ENCODE measurements at places on chromosomes 3 and 15.

DNA sequence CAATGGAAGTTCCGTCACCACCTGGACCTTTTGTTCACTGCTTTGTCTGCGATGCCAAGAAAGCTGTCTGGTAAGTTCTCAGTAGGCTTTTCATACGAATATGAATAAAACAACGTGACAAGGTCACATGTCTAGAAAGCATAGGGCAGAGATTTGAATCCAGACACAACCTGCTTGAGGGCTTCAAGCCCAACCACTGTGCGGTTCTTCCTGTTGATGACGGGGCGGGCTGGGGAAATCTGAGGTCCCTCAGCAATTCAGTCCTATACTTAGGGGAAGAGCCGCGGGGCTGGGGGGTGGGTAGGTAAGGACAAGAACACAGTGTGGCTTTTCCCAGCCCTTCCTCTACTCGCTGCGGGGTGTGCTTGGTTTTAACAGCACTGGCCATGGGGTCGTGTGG lies 32.4 kb upstream of the SMAD3 start:
- no peak for DNase-seq

- no peak for DNase-seq
Observed at GRCh38 chr3:185470323-185470722, 28.5 kb downstream of the TMEM41A start.

GRCh38 chr15:62653122-62653521 lies 389.4 kb upstream of the TPM1 start:
- no peak for DNase-seq

GRCh38 chr15:27674826-27675225 lies 424.3 kb downstream of the OCA2 start:
- DNase-seq = no peak

GRCh38 chr15:68389936-68390817 lies 41.8 kb downstream of the ITGA11 start:
- DNase-seq = no peak

- no peak for DNase-seq
Observed at GRCh38 chr3:66480666-66481065, 20.2 kb downstream of the LRIG1 start.

- no peak for DNase-seq
Observed at GRCh38 chr3:140031170-140031569, 96.2 kb downstream of the CLSTN2 start.

- no peak for DNase-seq
Observed at GRCh38 chr3:17752436-17752835, 10.0 kb upstream of the TBC1D5 start.

GRCh38 chr3:81763001-81763400 lies 1.6 kb upstream of the GBE1 start:
- DNase-seq = no peak

DNA sequence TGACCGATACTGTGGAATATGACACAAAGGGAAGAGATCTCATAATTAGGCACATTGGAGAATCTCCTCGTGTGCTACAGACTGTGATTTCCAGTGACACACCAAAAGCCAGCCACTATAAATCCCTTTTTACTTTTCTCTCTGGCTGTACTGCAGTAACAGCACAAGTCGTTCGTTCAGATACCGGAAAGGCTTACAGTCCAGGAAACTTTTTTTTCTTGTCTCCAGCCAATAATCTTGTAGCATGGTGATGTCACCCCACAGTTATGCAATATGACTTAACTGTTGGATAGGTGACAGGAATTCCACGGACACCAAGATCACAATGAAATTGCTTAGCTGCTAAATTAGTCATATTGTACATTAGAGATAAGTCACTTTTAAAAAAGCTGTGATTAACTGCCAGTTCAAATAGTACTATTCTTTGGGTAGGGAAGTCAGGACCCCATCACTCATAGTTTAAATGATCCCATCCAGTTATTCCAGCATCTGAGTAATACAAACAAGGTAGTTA lies 36.3 kb upstream of the TSC22D2 start:
- no peak for DNase-seq

DNA sequence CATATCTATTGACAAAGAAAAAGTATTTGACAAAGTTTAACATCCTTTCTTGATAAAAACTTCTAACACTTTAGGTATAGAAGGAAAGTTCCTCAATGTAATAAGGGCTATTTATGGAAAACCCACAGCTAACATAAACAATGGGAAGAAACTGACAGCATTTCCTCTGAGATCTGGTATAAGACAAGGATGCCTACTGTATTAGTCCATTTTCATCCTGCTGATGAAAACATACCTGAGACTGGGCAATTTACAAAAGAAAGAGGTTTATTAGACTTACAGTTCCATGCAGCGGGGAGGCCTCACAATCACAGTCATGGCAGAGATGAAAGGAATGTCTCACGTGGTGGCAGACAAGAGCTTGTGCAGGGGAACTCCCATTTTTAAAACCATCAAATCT lies 17.8 kb upstream of the CLDN1 start:
- no peak for DNase-seq

GRCh38 chr3:46709721-46710120 lies 7.9 kb downstream of the PRSS50 start:
- no peak for DNase-seq

- no peak for DNase-seq
Observed at GRCh38 chr15:44298878-44299277, 10.4 kb downstream of the GOLM2 start.
